ENCODE measurements at places on chromosomes 16 and 17. TPM values are rescaled to one million over a fixed set of nuclear protein-coding genes. Genes with fewer than 3 reads are reported as not detected.

CD300LB gene
- not detected for polyA plus RNA-seq

KCNJ12 gene
- polyA plus RNA-seq, result not detected

CTRB1 gene
- polyA plus RNA-seq, result not detected

SERPINF2 gene
- polyA plus RNA-seq, result 1.2 TPM

ADAM11 gene
- polyA plus RNA-seq, result not detected

STRADA gene
- polyA plus RNA-seq, result 24.9 TPM

ETV4 gene
- polyA plus RNA-seq, result not detected

CACNA1G gene
- polyA plus RNA-seq, result not detected

KRT20 gene
- not detected for polyA plus RNA-seq

CCL3 gene
- 1.2 TPM for polyA plus RNA-seq
